ENCODE measurements at places on chromosomes 2 and 18. TPM values are rescaled to one million over a fixed set of nuclear protein-coding genes. Genes with fewer than 3 reads are reported as not detected.

Gene CHST9
- total RNA-seq = not detected

Gene AMER3
- total RNA-seq = not detected

Gene NEU4
- not detected for total RNA-seq

Gene SGPP2
- not detected for total RNA-seq

Gene NYAP2
- total RNA-seq = not detected

Gene ABHD1
- under 0.01 TPM for total RNA-seq

Gene IFIH1
- 11.1 TPM for total RNA-seq

Gene WDCP
- 11.2 TPM for total RNA-seq

Gene CENPA
- 21.4 TPM for total RNA-seq

Gene SERPINB4
- not detected for total RNA-seq

Gene LYG2
- not detected for total RNA-seq

Gene TGFBRAP1
- 17.2 TPM for total RNA-seq

Gene ASPRV1
- 0.33 TPM for total RNA-seq

Gene BOLA3
- total RNA-seq = 46.0 TPM

Gene ABCG5
- total RNA-seq = not detected

Gene NR4A2
- 0.33 TPM for total RNA-seq

Gene METTL21A
- 9.0 TPM for total RNA-seq

Gene SF3B1
- 180 TPM for total RNA-seq

Gene POTEI
- not detected for total RNA-seq

Gene ELOA2
- total RNA-seq = not detected

Data from smooth muscle cell of trachea (primary cell).